ENCODE measurements at places on chromosomes 16 and 17. TPM values are rescaled to one million over a fixed set of nuclear protein-coding genes. Genes with fewer than 3 reads are reported as not detected.

- DNase-seq = no peak
Observed at GRCh38 chr16:22635357-22635761, 124.7 kb downstream of the NPIPB5 start.

Gene SPATA32
- 0.19 TPM for total RNA-seq

DNA sequence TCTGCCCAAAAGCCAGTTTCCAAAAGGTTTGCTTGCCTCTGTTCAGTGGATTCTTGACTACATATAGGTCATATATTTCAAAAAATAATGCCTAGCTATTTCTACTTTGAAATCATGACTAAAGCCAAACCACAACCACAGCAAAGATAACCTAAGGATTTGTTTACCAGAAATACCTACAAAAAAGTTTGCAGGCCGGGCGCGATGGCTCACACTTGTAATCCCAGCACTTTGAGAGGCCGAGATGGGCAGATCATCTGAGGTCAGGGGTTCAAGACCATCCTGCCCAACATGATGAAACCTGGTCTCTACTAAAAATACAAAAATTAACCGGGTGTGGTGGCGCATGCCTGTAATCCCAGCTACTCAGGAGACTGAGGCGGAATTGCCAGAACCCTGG, 15.2 kb downstream of the CARHSP1 start:
- no peak for DNase-seq

- DNase-seq = no peak
Observed at GRCh38 chr16:25210758-25211157, 6.0 kb upstream of the AQP8 start.

DNA sequence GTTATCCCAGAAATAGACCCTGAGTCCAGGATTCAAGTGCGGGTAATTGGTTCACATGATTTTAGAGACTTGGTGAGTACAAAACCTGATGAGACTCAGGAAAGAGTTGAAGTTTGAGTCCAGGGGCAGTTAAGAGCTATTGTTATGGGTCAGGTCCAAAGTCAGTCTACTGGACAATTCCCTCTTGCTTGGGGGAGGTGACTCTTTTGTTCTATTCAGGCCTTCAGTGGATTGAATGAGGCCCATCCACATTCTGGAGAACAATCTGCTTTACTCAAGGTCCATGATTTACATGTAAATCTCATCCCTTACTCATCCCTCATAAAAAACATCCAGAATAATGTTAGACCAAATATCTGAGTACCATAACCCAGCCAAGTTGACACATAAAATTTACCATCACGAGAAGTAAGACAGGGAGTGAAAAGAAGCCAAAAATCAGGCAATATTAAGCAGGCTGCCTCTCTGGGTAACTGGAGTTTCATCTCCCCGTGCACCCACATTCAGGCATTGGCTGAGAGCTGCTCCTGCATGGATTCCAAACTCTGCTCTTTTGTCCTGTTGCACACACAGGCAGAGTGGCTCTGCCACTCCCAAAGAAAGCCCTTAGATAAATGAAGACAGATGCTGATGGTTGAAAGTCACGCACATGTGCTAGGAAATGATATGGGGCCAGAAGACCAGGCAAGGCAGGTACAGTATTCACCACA, 156.0 kb upstream of the SALL1 start:
- no peak for DNase-seq

Gene MFAP4
- total RNA-seq = 127 TPM

Gene AOC3
- 175 TPM for total RNA-seq

Gene RHBDL3
- 2.3 TPM for total RNA-seq

DNA sequence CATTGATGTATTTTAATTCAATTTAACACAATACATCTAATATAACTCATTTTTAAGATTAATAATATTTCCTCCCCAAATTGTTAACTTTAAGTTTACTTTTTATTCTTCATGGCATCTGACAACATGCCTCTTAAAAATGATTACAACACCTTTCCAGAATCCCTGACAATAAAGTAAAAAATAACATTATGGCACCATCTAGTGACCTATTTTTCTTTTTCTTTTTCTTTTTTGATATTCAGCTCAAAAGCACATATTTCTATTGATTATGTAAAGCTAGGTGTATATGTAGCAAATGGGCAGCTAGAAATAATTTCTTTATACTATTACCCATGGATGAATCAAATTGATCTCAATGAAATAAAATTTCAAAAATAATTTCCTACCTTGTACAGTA, 834.3 kb upstream of the CDH8 start:
- no peak for DNase-seq

DNA sequence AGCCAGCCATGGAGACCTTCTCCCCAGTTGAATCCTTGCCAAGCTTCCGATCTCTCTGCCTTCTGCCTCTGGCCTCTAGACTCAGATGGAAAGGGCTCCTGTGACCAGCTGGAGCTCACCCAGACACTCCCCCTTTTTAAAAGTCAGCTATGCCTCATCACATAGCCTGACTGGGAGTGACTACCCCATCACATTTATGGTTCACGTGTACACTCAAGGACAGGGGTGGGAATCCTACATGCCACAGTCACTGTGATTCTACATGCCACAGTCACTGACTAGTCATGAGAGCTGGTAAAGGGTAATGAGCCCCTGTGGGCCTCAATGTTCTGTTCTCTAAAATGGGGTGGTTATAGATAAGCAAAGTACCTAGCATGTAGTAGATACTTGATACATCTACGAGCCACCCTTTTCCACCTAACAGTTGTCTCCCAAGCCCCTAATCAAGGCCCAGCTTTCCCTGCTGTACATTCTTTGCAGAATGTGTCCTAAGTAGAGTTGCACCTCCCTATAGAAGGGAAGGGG, 85.1 kb downstream of the RGS9 start:
- no peak for DNase-seq

DNA sequence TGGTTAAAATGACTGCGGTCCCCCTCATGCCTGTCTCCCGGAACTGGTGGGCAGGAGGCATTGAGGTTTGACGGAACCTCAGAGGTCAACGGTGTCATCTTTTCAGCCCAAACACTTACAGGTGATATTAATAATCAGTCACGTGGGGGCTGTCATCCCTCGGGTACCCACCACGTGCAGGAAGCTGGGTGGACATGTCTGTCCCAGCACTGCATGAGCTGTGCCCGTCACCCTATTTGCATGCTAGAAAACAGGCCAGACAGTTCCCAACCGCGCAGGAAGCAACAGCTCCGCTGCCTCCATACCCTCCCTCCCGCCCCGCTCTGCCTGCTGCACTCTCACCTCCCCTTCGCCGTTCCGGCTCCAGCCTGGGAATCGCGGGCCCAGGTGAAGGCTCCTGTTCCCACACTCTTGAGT, 1.4 kb downstream of the SYNGR3 start:
- DNase-seq = peak; percentile 85

Gene KIF2B
- total RNA-seq = not detected

DNA sequence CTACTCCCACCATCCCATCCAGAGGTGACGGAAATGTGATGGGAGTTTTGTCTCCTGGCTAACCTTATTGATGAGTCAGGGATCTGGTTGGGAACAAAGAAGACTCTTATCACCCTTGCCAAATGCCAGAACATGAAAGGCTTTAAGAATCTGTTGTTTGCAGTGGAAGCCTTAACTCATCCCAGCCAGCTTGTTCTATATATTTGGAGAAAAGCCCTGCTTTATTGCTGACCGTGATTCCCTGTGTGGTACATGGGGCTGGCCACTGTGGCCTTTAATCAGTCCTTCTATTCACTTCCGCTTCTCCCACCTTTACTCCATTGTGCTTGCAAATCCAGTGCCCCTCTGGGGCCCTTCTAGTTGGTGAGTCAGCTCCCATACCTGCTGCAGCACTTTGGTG, 156.6 kb downstream of the PHKB start:
- DNase-seq = no peak

Gene IRF8
- total RNA-seq = 55.8 TPM

Gene CCDC40
- 2.1 TPM for total RNA-seq

Gene MCRIP1
- total RNA-seq = 38.7 TPM

GRCh38 chr17:35210741-35211140, 16.5 kb upstream of the SLC35G3 start:
- no peak for DNase-seq

DNA sequence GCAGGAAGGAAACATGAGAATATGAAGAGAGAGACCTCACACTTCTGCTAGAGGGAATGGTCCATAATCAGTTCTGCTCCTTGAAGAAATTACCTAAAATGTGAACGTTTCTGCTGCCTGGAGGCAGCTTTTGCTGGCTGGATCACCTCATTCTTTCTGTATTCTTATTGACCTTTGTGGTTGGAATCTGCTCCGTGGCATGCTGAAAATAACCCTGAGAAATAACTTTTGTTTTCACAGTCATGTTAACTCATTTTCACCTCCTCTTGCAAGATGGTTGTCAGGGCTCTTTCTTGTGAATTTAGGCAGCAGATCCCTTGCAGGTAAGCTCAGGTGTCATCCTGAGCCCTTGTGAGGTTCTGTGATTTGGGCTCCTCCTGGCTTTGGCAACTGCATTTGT, 70.2 kb downstream of the IRF8 start:
- DNase-seq = no peak

DNA sequence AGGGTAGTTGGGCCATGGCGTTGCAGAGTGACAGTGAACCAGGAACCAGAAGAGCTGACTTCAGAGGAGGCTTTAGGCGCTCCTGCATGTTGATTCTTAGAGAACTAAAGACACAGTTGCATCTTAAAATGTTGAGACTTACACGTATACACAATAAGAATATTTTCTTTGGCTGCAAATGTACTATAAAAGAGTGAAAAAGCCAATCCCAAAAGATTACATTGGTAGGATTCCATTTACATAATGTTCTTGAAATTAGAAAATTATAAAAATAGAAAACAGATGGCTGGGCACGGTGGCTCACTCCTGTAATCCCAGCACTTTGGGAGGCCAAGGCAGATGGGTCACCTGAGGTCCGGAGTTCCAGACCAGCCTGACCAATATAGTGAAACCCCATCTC, 738.8 kb downstream of the WWOX start:
- DNase-seq = no peak

DNA sequence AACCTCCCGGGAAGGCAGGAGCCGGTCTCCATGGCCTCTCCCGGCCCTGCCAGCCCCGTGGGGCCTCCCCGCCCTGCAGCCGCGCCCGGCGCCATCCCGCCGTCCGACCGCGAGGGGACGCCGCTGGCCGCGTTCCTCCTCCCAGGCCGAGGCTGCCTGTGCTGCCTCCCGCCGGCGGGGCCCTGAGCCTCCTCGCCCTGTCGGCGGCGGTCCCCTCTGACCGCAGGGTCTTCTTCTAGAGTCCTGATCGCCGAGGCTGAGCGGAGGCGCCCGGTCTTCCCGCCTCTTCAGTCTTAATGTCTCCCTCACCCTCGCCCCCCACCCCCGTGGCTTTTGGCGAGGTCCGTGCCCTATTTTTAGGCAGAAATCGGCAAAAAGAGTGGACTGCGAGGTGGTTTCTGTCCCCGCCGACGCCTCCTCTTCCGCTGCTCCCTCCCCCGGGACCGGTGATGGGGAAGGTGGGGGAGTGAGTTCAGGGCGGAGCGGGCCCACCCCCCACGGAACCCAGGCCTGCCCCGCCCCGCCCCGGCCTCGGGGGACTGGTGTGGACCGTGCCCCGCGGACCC, 794 bp upstream of the CPNE7 start:
- DNase-seq = peak; percentile 68

DNA sequence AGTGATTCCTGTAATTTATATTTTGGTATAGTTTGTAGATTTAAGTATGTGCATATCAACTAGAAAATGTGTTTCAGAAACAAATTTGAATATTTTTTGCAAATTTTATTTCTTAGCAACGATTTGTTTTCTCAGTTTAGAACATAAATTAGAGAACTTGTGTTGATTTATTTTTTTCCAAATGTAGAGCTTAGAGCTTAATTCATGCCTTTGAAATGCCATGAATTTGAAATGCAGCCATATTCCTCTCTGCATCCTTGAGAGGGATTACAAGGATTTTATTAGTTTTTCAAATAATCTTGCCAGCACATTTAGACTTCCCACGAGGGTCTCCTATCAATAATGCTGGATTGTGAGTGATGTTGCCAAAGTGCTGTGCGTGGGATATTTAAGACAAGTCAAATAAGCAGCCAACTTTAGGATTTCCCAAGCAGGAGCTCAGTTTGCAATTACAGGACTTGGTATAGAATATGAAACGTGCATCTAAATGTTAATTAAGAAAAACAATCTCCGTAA, 6.7 kb upstream of the SMPD3 start:
- DNase-seq = no peak

GRCh38 chr17:6699997-6700947, 12.9 kb downstream of the SLC13A5 start:
- no peak for DNase-seq

- no peak for DNase-seq
Observed at GRCh38 chr17:1498869-1499268, 6.4 kb upstream of the MYO1C start.

- no peak for DNase-seq
Observed at GRCh38 chr16:86347090-86347489, 163.2 kb upstream of the FOXF1 start.

DNA sequence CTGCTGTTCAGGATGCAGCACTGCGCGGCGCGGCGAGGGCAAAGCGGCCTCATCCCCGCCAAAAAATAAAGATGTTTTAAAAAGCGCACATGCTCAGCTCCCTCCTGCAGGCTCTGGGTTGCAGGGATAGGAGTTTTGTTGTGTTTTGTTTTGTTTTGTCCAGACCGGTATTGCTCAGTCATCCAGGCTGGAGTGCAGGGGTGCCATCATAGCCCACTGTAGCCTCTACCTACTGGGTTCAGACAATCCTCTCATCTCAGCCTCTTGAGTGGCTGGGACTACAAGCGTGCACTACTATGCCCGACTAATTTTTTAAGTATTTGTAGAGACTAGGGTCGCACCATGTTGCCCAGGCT, 636 bp downstream of the WWOX start:
- DNase-seq = peak; percentile 12

DNA sequence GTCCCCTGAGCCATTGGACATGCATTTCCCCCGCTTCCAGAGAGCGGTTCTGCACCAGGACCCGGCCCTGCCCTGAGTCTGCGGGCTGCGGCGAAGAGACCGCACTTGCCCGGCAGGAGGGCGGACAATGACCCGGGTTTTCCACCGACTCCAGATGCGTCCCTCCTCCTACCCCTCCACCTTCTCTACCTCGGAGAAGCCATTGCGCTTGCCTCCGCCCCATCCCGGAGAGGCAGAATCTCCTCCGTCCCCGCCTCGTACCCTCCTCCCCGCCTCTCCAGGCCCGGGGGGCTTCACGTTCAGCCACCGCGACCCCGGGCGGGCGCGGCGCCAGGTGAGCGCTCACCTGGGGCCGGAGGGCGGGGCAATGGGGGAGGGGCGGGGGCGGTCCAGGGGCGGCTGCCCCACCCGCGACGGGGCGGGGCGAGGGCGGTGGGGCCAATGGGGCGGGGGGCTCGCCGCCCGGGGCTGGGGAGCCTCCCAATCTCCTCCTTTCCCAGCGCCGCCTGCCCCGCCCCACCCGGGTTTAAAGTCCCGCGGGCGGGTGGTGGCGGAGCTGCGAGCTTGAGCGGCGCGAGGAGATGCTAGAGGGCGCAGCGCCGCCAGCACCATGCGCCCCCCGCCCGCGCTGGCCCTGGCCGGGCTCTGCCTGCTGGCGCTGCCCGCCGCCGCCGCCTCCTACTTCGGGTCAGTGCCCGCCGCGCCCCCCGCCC, at the start of gene WNT9B:
TSS of gene WNT9B (plus strand) at position 555 of the 713 bp plus-strand sequence. CDS start at position 611, 56 bp downstream.
- peak; percentile 70 for DNase-seq

DNA sequence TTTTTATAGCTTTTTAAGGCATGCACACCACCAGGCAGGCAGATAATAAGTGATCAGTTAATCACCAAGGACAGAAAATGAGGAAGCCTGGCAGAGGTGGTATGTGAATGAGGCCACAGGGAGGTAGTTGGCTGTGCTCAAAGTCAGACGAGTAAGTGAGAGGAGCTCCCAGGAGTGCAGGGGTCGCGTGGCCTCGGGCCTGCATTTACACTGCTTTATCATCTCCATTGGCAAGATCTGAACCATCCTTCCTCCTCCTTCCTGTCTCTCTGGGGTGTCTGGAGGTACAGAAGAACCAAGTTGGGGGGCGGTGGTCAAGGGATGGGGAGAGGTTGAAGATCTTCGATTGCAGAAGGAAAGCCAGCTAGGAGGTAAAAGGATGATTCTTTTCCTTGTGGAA, 320.1 kb downstream of the SOX9 start:
- no peak for DNase-seq

Measured in mucosa of descending colon (tissue), 3 donors.